Renal pelvis (tissue), 12 donors: ENCODE measurements at places on chromosomes 3 and 15.

GRCh38 chr3:82355228-82355627 lies 593.8 kb upstream of the GBE1 start:
- no peak for DNase-seq

- DNase-seq = no peak
These were observed 76.7 kb upstream of the MBNL1 start for GRCh38 chr3:152192050-152192449.

- DNase-seq = no peak
These were observed 655 bp upstream of the RAB11A start for GRCh38 chr15:65868546-65869125.

DNA sequence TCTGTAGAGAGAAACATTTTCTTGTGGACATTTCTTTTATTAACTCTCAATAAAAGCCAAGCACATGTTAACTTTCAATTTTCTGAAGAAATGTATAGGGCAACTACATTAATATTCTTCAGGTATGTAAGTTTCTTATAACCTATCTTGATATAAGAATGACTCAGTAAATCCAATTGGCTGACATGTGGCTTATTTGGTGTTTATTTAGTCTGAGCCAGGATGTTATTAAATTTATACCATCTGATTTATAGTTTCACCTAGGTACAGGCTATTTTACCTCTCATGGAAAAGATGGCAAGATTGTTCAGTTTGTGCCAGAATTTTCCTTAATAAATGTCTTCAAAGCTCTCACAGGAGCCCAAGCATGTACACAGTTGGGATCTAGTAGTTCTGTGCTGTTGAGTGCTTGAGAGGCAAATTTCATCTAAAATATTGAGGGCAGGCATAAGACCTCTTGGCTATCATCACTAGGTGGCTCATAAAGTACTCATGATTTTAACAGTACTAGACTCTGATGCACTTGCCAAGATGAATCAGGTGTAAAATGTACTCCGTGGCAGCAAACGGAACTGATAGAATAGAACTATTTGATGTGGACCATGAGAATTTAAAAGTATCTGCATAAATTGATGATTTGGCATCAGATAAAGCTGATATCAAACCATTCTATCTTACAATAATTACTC lies 631.9 kb downstream of the RBMS3 start:
- DNase-seq = no peak

DNA sequence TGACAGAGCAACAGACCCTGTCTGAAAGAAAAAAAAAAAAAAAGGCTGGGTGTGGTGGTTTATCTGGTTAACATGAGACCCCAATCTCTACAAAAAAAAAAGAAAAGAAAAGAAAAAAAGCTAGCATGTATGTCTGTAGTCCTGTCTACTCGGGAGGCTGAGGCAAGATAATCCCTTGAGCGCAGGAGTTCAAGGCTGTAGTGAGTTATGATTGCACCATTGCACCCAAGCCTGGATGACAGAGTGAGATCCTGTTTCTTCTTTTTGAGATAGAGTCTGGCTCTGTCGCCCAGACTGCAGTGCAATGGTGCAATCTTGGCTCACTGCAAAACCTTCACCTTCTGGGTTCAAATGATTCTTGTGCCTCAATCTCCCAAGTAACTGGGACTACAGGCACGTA lies 8.4 kb upstream of the DHX30 start:
- DNase-seq = no peak

DNA sequence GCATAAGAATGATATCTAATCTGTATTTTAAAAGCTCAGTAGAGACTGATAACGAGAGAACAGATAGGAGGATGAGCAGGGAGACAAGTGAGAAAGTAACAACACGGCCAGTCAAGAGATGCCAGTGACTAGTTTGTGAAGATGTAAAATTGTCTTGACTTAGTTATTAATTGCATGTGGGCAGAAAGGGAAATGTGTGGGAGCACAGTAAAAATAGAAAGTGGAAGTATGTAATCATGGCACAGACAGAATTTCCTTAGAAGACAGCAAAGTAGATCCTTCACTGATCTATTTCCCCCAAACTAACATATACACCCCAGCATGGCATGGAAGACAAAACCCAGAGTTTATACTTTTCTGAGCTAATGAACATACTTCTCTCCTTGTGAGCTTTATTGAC lies 344.5 kb downstream of the FGF12 start:
- no peak for DNase-seq

- DNase-seq = no peak
These were observed 10.1 kb upstream of the FOXB1 start for GRCh38 chr15:59993950-59994401.

DNA sequence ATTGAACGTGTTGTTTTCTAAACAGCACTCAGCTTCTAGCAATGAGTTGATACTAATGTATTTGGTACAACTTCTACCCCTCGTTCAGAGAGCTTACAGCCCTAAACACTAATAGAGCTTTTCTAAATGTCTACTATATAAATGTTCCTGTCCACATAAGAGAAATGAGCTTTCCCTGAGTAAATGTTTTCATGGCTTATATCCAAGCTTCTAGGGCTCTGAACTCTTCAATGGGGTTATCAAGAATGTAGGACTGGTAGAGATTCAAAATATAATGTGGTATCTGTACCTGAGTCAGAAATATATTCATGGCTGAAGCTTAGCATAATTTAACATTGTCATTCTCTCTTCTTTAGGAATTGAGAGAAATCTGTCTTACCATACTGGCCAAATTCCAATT lies 73.4 kb downstream of the SERPINI1 start:
- DNase-seq = no peak

- DNase-seq = no peak
These were observed 6.7 kb downstream of the C3orf22 start for GRCh38 chr3:126551839-126552687.

DNA sequence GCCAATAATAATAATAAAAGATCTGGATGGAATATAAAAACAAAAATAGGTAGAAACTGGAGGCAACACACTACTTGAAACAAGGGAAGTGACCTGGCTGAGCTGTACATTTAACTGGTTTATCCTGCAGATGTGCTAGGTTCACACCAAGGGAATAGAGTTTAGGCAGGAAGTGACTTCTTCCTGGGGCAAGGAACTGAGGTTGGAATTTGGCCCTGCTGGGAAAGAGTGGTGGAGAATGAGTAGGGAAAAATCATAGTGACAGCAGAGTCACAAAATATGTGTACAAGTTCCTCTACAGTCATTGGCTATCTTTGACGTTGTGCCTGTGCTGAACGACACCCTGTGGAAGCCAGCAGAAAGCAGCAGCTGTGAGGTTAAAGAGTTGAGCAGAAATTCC lies 44.1 kb downstream of the ARHGAP11B start:
- DNase-seq = no peak

- no peak for DNase-seq
These were observed 634 bp downstream of the FBXL22 start for GRCh38 chr15:63597821-63598220.
